ENCODE measurements at places on chromosomes 2 and 18. TPM values are rescaled to one million over a fixed set of nuclear protein-coding genes. Genes with fewer than 3 reads are reported as not detected.

Gene MC4R
- total RNA-seq = not detected

Gene MALL
- total RNA-seq = 19.6 TPM

Gene PTPRM
- 140 TPM for total RNA-seq

Gene SPP2
- total RNA-seq = not detected

Gene FBXO48
- total RNA-seq = 0.98 TPM

Gene CNGA3
- total RNA-seq = 0.15 TPM

Gene PTCD3
- 126 TPM for total RNA-seq

Gene SCYGR4
- total RNA-seq = not detected

Gene RAB6C
- total RNA-seq = 1.6 TPM

Gene LAMA3
- total RNA-seq = 43.4 TPM

- no peak overlapping the region for H3K27ac ChIP-seq
- DNase-seq = no peak
- no peaks in the 10 kb centered on the region for H3K4me1 ChIP-seq
- H3K36me3 ChIP-seq = no peaks in the 10 kb centered on the region
These were observed 20.0 kb upstream of the ITGAV start for GRCh38 chr2:186569897-186570296.

DNA sequence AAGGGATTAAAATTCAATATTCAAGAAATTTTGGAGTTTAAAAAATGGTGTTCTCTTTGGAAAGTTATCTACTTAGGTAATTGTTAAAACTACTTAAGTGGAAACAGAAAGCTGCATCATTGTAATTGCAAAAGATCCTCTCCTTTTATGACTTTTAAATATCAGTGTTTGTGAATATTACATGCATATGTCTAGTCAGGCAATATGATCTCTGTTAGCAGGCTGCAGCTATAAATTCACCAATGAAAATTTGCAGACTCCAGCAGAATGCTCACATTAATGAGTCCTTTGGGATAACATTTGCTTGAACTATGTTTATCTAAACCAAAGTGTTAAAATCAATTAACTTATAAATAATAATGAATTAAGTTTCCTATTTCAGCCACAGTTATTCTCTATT is 59.2 kb upstream of the CSRNP3 start:
- no peak overlapping the region for H3K4me3 ChIP-seq
- H3K4me1 ChIP-seq = no peaks in the 10 kb centered on the region
- DNase-seq = no peak
- no peaks in the 10 kb centered on the region for H3K36me3 ChIP-seq

DNA sequence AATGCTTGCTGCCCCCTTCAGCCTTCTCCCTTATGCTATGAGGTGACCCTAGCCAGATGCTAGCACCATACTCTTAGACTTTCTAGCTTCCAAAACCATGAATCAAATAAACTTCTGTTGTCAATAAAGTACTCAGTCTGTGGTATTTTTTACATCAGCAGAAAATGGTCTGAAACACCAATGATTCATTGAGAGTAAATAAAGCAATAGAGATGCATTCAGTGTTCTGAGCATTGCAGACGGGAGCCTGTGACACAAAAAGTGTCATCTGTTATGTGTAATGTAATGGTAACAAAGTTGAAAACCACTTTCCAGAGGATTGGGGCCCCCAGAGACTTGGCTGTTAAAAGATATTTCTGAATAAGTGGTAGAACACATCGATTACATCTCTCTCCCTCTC is 758.0 kb upstream of the NRXN1 start:
- no peaks in the 10 kb centered on the region for H3K36me3 ChIP-seq
- DNase-seq = no peak
- no peaks in the 10 kb centered on the region for H3K27me3 ChIP-seq
- H3K4me1 ChIP-seq = no peaks in the 10 kb centered on the region
- H3K27ac ChIP-seq = no peak overlapping the region
- no peak overlapping the region for H3K4me3 ChIP-seq

GRCh38 chr2:68653538-68653982 is 10.2 kb downstream of the PROKR1 start:
- no peak overlapping the region for H3K4me3 ChIP-seq
- H3K27ac ChIP-seq = no peak overlapping the region

GRCh38 chr2:189763908-189764661 is 1.5 kb upstream of the OSGEPL1 start:
- H3K4me3 ChIP-seq = no peak overlapping the region
- no peaks in the 10 kb centered on the region for H3K27me3 ChIP-seq
- no peaks in the 10 kb centered on the region for H3K36me3 ChIP-seq

- peak overlapping the region; percentile 100 for H3K4me3 ChIP-seq
- H3K36me3 ChIP-seq = no peaks in the 10 kb centered on the region
- H3K4me1 ChIP-seq = peaks cover 11% of the 10 kb centered on the region
- H3K27ac ChIP-seq = peak overlapping the region; percentile 99
- H3K27me3 ChIP-seq = no peaks in the 10 kb centered on the region
These were observed 954 bp upstream of the CTDSP1 start for GRCh38 chr2:218398437-218399390.

DNA sequence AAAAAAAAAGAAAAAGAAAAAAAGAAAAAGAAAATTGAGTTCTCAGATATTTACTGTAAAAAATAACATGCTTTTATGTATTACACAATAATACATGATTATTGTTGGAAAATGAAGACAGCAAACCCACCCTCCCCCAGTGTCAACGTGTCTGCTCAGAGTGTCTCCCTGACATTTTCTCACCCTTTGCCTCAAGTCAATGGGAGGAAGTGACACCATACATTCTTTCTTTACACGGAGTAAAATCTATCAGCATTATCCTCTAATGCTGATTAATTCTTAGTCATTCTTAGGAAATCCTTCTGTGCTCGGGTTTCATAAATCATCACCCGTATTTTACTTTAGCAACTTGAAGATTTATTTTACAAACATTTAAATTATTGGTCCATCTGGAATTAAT is 32.0 kb downstream of the CTAGE1 start:
- H3K36me3 ChIP-seq = no peaks in the 10 kb centered on the region
- no peaks in the 10 kb centered on the region for H3K4me1 ChIP-seq

- H3K4me3 ChIP-seq = no peak overlapping the region
- no peaks in the 10 kb centered on the region for H3K4me1 ChIP-seq
- no peak for DNase-seq
- no peak overlapping the region for H3K27ac ChIP-seq
- H3K27me3 ChIP-seq = no peaks in the 10 kb centered on the region
These were observed 58.7 kb downstream of the L3MBTL4 start for GRCh38 chr18:6355789-6356589.

- H3K27me3 ChIP-seq = no peaks in the 10 kb centered on the region
- no peaks in the 10 kb centered on the region for H3K4me1 ChIP-seq
- peak overlapping the region; percentile 83 for H3K27ac ChIP-seq
- peak; percentile 66 for DNase-seq
- H3K36me3 ChIP-seq = no peaks in the 10 kb centered on the region
- H3K4me3 ChIP-seq = no peak overlapping the region
These were observed 111.9 kb downstream of the AP1S3 start for GRCh38 chr2:223725494-223725893.

DNA sequence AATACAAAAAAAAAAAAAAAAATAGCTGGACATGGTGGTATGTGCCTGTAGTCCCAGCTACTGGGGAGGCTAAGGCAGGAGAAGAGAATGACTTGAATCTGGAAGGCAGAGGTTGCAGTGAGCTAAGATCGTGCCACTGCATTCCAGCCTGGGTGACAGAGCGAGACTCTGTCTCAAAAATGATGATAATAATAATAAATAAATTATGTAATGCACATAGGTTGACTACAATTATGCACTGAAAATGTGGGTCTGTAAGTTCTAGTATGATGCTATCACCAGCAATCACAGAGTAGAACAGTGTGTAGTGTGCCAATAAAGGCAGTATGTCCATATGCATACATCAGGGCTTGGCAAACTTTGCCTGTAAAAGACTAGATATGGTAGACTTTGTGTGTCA is 55.6 kb upstream of the MYCN start:
- DNase-seq = no peak
- no peak overlapping the region for H3K27ac ChIP-seq
- no peak overlapping the region for H3K4me3 ChIP-seq
- no peaks in the 10 kb centered on the region for H3K36me3 ChIP-seq
- no peaks in the 10 kb centered on the region for H3K4me1 ChIP-seq

DNA sequence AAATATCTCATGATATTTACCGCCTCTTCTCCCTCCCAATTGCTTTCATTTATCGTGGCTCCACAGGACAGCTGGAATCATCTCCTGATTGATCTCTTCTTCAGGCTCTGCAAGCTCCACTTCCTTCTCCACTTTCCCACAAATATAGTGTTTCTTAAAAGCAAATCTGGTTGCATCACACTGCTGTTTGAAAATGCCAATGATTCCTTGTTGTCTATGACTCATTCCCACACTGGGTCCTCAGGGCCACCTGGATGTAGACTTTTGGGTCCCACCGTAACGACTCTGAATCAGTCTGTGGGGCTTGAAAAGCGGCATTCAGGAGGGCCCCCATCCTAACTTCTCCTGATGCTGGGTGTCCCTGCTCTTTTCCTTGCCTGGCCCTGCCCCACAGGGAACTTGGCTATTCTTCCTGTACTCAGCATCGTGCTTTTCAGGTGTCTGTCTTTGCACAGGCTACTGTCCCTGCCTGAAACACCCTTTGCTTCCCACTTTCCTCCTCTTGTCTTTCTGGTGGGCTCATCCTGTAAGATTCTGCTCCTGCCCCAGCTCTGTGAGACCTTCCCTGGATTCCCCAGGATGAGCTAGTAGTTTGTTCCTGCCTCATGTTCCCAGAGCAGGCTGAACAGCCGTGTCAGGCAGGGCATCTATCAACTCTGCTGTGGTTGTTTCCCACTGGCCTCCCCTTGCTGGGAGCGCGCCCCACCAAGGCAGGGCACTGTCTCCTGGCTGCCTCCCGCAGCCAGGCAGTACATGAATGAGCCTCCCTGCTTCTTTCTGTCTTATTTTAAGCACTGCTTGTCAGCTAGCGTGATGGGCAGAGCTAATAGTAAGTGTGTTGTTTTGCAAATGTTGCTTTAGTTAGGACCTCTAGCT is 111.9 kb downstream of the KCTD1 start:
- H3K4me1 ChIP-seq = no peaks in the 10 kb centered on the region
- no peak overlapping the region for H3K4me3 ChIP-seq
- H3K27me3 ChIP-seq = no peaks in the 10 kb centered on the region
- H3K27ac ChIP-seq = peak overlapping the region; percentile 29
- DNase-seq = no peak

- no peak overlapping the region for H3K27ac ChIP-seq
- H3K36me3 ChIP-seq = no peaks in the 10 kb centered on the region
- H3K4me3 ChIP-seq = no peak overlapping the region
- H3K4me1 ChIP-seq = no peaks in the 10 kb centered on the region
- H3K27me3 ChIP-seq = no peaks in the 10 kb centered on the region
These were observed 146.5 kb upstream of the MMADHC start for GRCh38 chr2:149733936-149734685.

GRCh38 chr2:234259440-234259839 is 208.9 kb downstream of the SPP2 start:
- H3K27ac ChIP-seq = no peak overlapping the region
- no peak overlapping the region for H3K4me3 ChIP-seq
- H3K36me3 ChIP-seq = no peaks in the 10 kb centered on the region

- H3K36me3 ChIP-seq = no peaks in the 10 kb centered on the region
- no peaks in the 10 kb centered on the region for H3K4me1 ChIP-seq
- H3K4me3 ChIP-seq = no peak overlapping the region
- no peaks in the 10 kb centered on the region for H3K27me3 ChIP-seq
- DNase-seq = no peak
- H3K27ac ChIP-seq = no peak overlapping the region
These were observed 559.9 kb upstream of the SOX11 start for GRCh38 chr2:5132281-5132680.

- DNase-seq = peak; percentile 73
- peak overlapping the region; percentile 54 for H3K4me3 ChIP-seq
- no peaks in the 10 kb centered on the region for H3K4me1 ChIP-seq
- H3K27me3 ChIP-seq = no peaks in the 10 kb centered on the region
These were observed 62.2 kb downstream of the ADNP2 start for GRCh38 chr18:80171054-80171872.

Data from breast epithelium (tissue), 4 donors.